ENCODE measurements at places on chromosomes 3 and 15. TPM values are rescaled to one million over a fixed set of nuclear protein-coding genes. Genes with fewer than 3 reads are reported as not detected.
A peak's percentile ranks its signal among the peaks of the same experiment; 100 is the strongest.

SLC2A2 gene
- 0.05 TPM for polyA plus RNA-seq

RASGRF1 gene
- polyA plus RNA-seq: 0.52 TPM

- peaks cover 3% of the 10 kb centered on the region for H3K27me3 ChIP-seq
- DNase-seq: no peak
- no peak overlapping the region for H3K27ac ChIP-seq
- H3K36me3 ChIP-seq: no peaks in the 10 kb centered on the region
- H3K4me3 ChIP-seq: no peak overlapping the region
Measured at GRCh38 chr15:70477750-70478250, 285.6 kb downstream of the UACA start.

- no peak for DNase-seq
- H3K4me1 ChIP-seq: no peaks in the 10 kb centered on the region
- no peak overlapping the region for H3K27ac ChIP-seq
- H3K36me3 ChIP-seq: no peaks in the 10 kb centered on the region
Measured at GRCh38 chr3:24485511-24485910, 9.1 kb downstream of the THRB start.

GRCh38 chr3:16741890-16742289 is 136.7 kb upstream of the DAZL start:
- no peaks in the 10 kb centered on the region for H3K4me1 ChIP-seq
- H3K27ac ChIP-seq: no peak overlapping the region
- H3K27me3 ChIP-seq: no peaks in the 10 kb centered on the region
- H3K36me3 ChIP-seq: no peaks in the 10 kb centered on the region

DNA sequence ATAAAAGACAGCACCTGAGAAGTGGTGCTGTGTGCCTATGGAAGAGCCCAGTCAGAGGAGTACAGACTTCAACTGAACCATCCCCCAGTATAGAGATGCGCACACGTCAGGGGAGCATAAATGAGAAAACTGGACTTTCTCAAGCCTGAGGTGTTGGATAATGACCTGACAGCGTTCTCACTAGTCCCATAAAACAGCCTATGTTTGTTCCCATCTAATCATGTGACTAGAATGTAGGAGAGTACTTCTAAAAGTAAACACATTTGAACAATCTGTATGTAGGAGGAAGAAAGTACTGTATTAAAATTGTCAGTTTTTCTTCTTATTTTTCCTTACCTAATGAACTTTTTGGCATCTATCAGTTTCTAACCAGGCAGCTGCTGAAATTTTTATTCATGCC is 498.9 kb downstream of the CNTN4 start:
- no peaks in the 10 kb centered on the region for H3K4me1 ChIP-seq
- no peak overlapping the region for H3K27ac ChIP-seq
- no peaks in the 10 kb centered on the region for H3K36me3 ChIP-seq

DNA sequence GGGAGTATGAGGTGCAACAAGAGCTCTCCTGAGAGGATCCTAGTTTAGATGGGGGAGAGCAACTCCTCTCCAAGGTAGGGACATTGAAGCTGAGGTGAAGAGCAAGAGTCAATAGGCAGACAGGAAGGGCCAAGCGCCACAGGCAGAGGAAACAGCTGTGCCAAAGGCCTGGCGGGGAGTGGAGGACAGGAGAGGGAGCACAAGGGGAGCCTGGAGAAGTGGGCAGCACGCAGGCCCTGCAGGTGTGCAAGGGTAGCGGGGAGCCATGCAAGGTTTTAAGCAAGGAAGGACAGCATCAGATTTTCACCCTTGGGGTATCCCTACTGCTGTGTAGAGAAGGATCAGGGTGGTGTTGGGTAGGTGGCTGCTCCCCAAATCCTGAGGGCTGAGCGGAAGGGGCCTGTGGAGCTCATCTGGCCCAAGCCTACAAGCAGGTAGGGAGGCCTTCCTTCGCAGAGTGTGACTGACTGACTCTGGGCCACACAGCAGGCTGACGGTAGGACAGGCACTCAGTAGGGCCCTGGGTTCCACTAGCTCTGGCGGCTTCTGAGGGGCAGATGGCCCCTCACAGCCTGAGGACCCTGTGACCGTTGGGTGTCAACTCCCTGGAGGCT is 13.3 kb downstream of the CHST13 start:
- H3K36me3 ChIP-seq: no peaks in the 10 kb centered on the region
- H3K27ac ChIP-seq: no peak overlapping the region
- no peaks in the 10 kb centered on the region for H3K27me3 ChIP-seq
- no peak overlapping the region for H3K4me3 ChIP-seq
- no peak for DNase-seq
- peaks cover 15% of the 10 kb centered on the region for H3K4me1 ChIP-seq

- H3K27ac ChIP-seq: peak within 1 kb of the TSS; percentile 94
- peak; percentile 95 for DNase-seq
- peaks cover 10% of the 10 kb centered on the region for H3K4me1 ChIP-seq
- H3K4me3 ChIP-seq: peak within 1 kb of the TSS; percentile 65
- H3K36me3 ChIP-seq: no peaks in the 10 kb centered on the region
- H3K27me3 ChIP-seq: no peaks in the 10 kb centered on the region
Measured at GRCh38 chr15:65184868-65185717, at the start of gene CLPX. TSS of gene CLPX (minus strand) at chr15:65185342. CDS start at chr15:65185153, 189 bp downstream.

DNA sequence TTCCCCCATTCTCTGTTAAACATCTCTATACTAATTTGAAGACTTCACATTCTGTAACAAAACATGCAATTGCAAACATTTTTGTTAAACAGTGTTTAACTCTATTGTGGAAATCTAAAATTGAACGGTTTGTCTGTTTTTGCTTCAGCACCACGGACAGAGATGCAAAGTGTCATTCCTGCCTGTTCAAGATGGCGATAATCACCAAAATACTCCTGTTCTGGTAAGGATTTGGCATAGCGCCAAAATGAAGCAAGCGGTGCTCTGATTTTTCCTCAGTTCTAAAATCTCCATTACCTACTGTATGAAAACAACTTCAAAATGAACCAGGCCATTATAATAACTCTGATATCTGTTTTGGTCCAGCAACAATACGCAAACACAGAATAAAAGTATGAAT is 129.7 kb upstream of the TUSC7 start:
- no peaks in the 10 kb centered on the region for H3K27me3 ChIP-seq
- no peak for DNase-seq
- H3K27ac ChIP-seq: no peak overlapping the region
- no peaks in the 10 kb centered on the region for H3K36me3 ChIP-seq

DNA sequence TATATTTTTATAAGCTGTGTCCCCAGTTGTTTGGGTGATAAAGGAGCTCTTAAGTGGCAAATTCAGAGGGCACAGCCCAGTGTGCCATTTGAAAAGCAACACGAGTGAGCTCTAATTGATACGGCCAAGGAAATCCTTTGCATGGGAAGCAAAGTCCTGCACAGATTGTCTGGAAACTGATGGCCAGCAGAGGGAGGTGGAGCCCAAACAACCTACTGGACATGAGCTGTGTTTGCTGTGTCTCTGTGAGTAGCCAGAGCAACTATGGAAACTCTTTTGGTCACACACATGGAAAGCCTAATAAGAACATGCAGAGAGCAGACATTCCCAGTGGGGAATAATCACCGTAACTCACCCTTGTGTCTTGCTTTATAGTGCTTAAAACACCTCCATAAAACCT is 24.4 kb downstream of the ONECUT1 start:
- H3K4me1 ChIP-seq: no peaks in the 10 kb centered on the region
- H3K27me3 ChIP-seq: peaks cover 6% of the 10 kb centered on the region
- no peaks in the 10 kb centered on the region for H3K36me3 ChIP-seq
- DNase-seq: no peak
- no peak overlapping the region for H3K4me3 ChIP-seq
- H3K27ac ChIP-seq: no peak overlapping the region

GRCh38 chr15:50315814-50316630 is 39.0 kb downstream of the GABPB1 start:
- no peak overlapping the region for H3K4me3 ChIP-seq
- H3K36me3 ChIP-seq: no peaks in the 10 kb centered on the region
- no peaks in the 10 kb centered on the region for H3K27me3 ChIP-seq
- peaks cover 2% of the 10 kb centered on the region for H3K4me1 ChIP-seq
- H3K27ac ChIP-seq: no peak overlapping the region
- peak; percentile 12 for DNase-seq

GRCh38 chr3:186754006-186754405 is 29.4 kb upstream of the EIF4A2 start:
- H3K27me3 ChIP-seq: no peaks in the 10 kb centered on the region
- no peaks in the 10 kb centered on the region for H3K4me1 ChIP-seq
- no peak overlapping the region for H3K27ac ChIP-seq

All from thymus (tissue), 14 donors.